ENCODE measurements at places on chromosomes 3 and 15. TPM values are rescaled to one million over a fixed set of nuclear protein-coding genes. Genes with fewer than 3 reads are reported as not detected.

- no peaks in the 10 kb centered on the region for H3K36me3 ChIP-seq
- no peak overlapping the region for H3K4me3 ChIP-seq
- H3K27ac ChIP-seq: no peak overlapping the region
- no peaks in the 10 kb centered on the region for H3K4me1 ChIP-seq
- DNase-seq: no peak
Observed at GRCh38 chr3:13860001-13860400, 19.9 kb downstream of the WNT7A start.

GRCh38 chr3:9944271-9944670, 7.9 kb downstream of the PRRT3 start:
- H3K36me3 ChIP-seq: no peaks in the 10 kb centered on the region
- DNase-seq: no peak
- no peak overlapping the region for H3K27ac ChIP-seq
- H3K4me1 ChIP-seq: peaks cover 5% of the 10 kb centered on the region
- H3K27me3 ChIP-seq: no peaks in the 10 kb centered on the region

DNA sequence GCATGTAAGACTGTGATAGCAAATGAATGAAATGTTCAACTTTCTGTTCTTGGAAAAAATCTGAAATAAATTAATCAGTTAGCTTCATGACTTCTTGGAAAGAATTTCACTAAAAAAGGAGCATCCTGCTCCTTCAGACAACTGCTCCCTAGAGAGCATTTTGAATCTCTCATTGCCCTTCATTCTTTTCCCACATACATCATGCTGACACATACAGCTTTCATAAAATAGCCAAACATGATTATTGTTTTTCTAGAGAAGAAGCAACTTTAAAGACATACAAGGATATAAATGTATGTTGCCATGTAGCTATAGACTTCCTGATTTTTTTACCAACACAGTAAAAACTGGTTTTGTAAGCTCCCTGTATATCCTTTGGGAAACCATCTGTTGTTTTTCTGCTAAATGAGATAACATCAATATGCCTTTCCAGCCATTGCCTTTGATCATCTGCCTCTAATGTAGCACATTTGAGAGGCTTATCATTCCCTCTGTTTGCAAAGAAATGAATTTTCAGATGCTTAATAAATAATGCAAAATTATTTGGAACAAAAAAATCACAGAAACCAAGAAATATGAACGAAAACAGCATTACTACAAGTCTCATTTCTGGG, 248.2 kb upstream of the GPR149 start:
- H3K4me3 ChIP-seq: no peak overlapping the region
- H3K4me1 ChIP-seq: no peaks in the 10 kb centered on the region
- no peaks in the 10 kb centered on the region for H3K27me3 ChIP-seq
- DNase-seq: no peak

DNA sequence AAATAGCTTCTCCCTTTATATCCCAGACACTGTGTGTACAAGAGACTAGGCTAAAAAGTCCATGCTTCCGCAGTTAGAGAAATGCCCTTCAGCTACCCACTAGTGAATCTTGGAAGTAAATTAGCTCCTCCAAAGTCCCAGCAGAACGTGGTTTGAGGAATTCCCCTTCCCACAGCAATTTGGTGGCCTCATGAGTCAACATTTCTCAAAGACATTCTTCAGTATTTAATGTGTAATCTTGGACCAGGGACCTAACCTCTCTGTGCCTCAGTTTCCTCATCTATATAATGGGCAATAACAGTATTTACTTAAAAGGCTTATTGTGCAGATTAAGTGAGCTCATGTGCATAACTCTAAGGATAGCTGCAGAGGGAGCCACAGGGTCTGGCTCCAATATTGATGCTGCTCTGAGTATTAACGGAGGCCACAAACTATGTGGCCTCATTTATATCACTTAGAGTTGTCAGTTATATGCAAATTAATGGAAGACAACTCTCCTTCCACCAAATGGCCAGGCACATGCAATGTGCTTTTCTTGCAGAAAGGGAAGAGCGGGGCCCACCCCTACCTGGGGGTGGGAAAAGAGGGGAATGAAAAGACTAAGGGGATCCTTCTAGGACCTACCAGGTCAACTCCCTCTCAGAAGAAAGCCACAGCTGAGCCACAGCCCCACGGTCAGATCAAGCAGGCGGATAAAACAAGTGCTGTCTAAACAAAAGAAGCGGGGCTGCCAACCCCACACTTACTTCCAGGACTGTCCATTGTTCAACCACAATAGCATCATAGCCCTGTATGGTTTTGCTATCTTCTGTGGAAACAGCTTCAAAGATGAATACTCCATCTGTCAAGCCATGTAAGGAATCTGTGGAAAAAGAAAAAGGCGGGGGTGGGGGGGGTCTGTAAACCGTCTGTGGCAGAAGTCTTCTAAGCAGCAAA, 92.4 kb downstream of the OXNAD1 start:
- no peak overlapping the region for H3K27ac ChIP-seq
- H3K27me3 ChIP-seq: no peaks in the 10 kb centered on the region
- no peak for DNase-seq
- no peaks in the 10 kb centered on the region for H3K4me1 ChIP-seq
- H3K4me3 ChIP-seq: no peak overlapping the region
- no peaks in the 10 kb centered on the region for H3K36me3 ChIP-seq

GRCh38 chr3:157713101-157713500, 209.9 kb upstream of the VEPH1 start:
- H3K36me3 ChIP-seq: no peaks in the 10 kb centered on the region
- no peak for DNase-seq
- H3K27me3 ChIP-seq: no peaks in the 10 kb centered on the region

Gene RSL24D1
- 53.1 TPM for total RNA-seq

GRCh38 chr15:70140543-70141375, 43.0 kb upstream of the TLE3 start:
- peaks cover 25% of the 10 kb centered on the region for H3K4me1 ChIP-seq
- no peaks in the 10 kb centered on the region for H3K36me3 ChIP-seq
- H3K4me3 ChIP-seq: no peak overlapping the region
- H3K27me3 ChIP-seq: no peaks in the 10 kb centered on the region
- no peak for DNase-seq
- H3K27ac ChIP-seq: no peak overlapping the region

Gene SLC9C1
- total RNA-seq: not detected

Gene LYSMD2
- 16.7 TPM for total RNA-seq

DNA sequence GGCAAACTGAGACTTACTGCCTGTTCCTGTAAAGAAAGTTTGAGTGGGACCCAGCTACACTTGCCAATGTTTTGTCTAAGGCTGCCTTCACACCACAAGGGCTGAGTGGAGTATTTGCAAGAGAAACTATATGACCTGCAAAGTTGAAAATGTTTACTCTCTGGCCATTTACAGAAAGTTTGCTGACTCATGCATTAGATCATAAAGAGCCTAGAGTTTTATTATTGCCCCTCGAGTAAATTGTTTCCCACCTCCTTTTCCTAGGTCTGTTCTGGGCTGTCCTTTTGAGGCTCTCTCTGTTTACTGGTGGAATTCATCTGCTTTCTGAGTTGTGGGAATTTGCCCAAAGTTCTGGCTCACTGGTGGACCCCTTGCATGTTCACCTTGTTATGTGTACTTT, 6.7 kb upstream of the PROK2 start:
- no peak overlapping the region for H3K27ac ChIP-seq
- no peaks in the 10 kb centered on the region for H3K36me3 ChIP-seq
- DNase-seq: no peak
- H3K4me3 ChIP-seq: no peak overlapping the region
- no peaks in the 10 kb centered on the region for H3K27me3 ChIP-seq
- H3K4me1 ChIP-seq: no peaks in the 10 kb centered on the region

DNA sequence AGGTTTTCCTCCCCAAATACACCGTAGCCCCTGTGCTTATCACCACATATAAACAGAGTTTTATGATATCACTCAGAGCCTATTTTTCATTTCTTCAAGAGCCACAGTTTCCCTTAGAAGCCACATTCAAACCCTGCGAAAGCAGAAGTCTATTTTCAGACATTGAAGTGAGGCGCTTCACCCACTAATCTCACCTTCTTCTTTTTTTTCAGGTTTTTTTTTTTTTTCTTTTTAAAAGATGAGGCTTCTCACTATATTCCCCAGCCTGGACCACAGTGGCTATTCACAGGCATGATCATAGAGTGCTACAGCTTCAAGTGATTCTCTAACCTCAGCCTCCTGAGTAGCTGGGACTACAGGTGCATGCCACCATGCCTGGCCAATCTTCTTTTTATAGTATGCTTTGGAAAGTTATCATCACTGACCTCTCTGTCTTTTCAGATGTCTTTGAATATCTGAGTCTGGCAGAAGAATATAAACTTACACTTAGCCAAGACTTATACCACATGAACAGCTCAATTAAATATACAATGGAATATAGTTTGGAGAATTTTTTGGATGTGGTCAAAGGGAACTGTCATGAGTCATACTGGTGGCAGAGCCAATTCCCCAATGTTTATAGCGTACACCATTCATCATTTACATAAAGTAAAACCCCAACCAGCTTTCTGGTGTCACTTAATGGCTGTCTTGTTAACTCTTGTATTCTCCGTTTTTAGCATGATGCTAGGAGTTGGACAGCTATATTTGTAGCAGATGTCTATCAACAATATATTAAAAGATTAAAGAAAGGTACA, 59.7 kb upstream of the CCDC50 start:
- no peak overlapping the region for H3K27ac ChIP-seq
- no peak for DNase-seq
- no peaks in the 10 kb centered on the region for H3K27me3 ChIP-seq
- no peaks in the 10 kb centered on the region for H3K36me3 ChIP-seq
- H3K4me3 ChIP-seq: no peak overlapping the region

Gene VEPH1
- total RNA-seq: 85.8 TPM

DNA sequence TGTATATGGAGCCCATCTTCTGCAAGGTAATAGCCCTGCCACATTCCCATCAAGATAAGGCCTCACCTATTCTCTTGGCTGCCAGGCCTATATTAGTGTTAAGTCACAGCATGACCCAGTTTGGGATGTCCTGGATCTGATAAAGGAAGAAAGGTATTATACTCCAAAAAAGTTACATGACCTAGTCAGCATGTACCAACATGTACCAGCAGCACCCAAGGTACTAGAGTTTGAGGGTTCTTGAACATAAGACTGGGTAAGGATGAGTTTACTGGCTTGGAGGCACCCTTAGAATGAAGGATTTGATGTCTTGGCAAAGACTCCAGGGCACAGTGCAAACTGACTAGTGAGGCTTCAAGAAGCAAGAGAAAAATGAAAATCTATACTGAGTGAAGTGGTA, 232.5 kb downstream of the SQOR start:
- no peak overlapping the region for H3K4me3 ChIP-seq
- H3K36me3 ChIP-seq: no peaks in the 10 kb centered on the region
- H3K27ac ChIP-seq: no peak overlapping the region
- no peak for DNase-seq
- H3K27me3 ChIP-seq: no peaks in the 10 kb centered on the region
- no peaks in the 10 kb centered on the region for H3K4me1 ChIP-seq

DNA sequence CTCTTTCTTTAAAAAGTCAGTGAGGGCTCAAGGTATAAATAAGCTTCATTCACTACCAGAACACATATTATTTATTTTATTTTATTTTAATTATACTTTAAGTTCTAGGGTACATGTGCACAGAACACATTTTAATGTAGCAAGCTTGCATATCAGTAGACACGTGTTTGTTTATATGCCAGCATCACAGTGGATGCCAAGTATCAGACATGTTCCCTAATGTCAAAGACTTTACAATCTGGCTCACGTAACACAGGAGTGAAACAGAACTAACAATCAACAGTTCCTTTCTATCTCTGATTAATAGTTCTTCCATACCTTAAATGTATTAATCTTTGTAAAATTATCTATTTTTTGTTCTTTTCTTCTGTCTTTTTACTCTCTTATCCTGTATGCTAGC, 23.3 kb upstream of the ENTPD3 start:
- H3K27me3 ChIP-seq: no peaks in the 10 kb centered on the region
- H3K4me3 ChIP-seq: no peak overlapping the region
- no peak overlapping the region for H3K27ac ChIP-seq
- no peak for DNase-seq
- H3K4me1 ChIP-seq: no peaks in the 10 kb centered on the region
- H3K36me3 ChIP-seq: no peaks in the 10 kb centered on the region

- DNase-seq: no peak
- no peaks in the 10 kb centered on the region for H3K27me3 ChIP-seq
Observed at GRCh38 chr15:37134699-37135131, 34.4 kb upstream of the MEIS2 start.

DNA sequence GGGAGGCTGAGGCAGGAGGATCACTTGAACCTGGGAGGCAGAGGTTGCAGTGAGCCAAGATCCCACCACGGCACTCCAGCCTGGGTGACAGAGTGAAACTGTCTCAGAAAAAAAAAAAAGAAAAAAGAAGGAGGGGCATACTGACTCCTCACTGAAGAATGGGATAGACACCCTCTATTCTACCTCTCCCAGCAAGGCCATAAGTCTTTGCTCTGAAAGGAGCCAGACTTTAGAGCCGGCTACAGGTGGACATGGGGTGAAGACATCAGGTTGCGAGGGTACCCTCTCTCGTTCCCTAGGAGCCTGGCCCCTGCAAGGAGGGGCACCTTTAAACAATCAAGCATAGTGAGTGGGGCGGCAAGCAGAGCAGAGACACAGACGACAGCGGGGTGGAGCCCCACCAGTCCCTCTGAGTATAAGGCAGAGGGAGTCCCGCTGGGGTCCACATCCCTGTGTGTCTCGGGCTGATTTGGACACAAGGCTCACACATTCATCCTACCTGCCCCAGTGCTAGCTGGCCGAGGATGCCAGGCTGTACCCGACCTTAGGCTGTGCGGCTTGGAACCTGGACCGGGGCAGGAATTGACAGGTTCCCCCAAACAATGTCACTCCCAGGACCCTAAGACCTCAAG, 1.1 kb downstream of the GRAMD2A start:
- no peak for DNase-seq
- no peak overlapping the region for H3K4me3 ChIP-seq
- no peaks in the 10 kb centered on the region for H3K4me1 ChIP-seq
- H3K27ac ChIP-seq: no peak overlapping the region

DNA sequence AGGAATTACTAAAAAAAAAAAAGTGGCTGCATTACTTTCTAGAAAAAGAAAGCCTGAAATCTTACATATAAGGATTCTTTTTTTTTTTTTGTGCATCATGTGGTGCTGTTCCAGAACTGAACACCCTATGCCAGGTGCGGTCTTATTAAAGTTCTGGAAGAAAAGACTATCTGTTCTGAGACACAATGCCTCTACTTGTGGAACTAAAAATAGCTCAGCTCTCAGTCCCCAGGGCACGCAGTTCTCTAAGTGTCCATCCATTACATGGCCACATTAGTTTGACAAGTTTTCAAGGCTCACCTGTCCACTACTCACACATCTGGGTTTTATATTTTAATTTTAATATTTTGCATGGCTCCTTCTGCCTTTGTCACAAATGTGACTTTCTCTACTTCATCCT, 126.6 kb upstream of the ADAMTS9 start:
- H3K4me3 ChIP-seq: no peak overlapping the region
- no peaks in the 10 kb centered on the region for H3K4me1 ChIP-seq
- DNase-seq: no peak

DNA sequence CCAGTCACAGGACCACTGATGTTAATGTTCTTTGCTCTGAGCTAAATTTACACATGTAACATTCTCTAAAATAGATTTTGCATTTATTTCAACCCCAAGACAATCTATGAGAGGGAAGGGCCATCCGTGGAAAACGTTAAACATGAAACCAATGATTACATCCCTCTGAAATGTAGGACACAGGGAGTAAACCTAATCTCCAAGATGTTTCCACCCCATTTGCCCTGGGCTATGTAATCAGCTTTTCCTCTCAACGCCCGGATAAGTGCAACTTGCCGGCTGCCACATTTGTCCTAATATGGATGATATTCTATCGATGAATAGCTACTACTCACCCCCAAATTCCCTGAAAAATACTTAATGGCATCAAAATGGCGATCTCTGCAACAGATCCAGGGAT, 6.4 kb upstream of the FMN1 start:
- no peak overlapping the region for H3K4me3 ChIP-seq
- no peak overlapping the region for H3K27ac ChIP-seq
- H3K4me1 ChIP-seq: no peaks in the 10 kb centered on the region
- H3K36me3 ChIP-seq: no peaks in the 10 kb centered on the region
- no peak for DNase-seq

Data from adrenal gland (tissue), 19 donors.